ENCODE measurements at places on chromosomes 3 and 15.

DNA sequence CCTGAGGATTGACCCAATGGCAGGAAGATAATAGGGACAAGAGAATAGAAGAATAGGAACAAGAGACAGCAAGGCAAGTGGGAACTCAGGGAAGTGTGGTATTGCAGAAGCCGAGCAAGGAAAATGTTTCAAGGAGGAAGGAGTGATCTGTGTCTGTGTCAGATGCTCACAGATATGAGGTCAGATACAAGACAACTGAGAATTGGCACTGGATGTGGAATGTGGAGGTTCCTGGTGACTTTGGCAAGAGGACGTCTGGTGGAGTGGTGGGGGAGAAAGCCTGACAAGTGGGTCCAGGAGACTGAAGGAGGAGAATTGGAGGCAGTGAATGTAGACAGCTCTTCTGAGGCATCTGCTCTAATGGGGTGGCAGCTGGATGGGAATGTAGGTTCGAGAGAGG lies 24.1 kb downstream of the GYG1 start:
- DNase-seq: no peak

DNA sequence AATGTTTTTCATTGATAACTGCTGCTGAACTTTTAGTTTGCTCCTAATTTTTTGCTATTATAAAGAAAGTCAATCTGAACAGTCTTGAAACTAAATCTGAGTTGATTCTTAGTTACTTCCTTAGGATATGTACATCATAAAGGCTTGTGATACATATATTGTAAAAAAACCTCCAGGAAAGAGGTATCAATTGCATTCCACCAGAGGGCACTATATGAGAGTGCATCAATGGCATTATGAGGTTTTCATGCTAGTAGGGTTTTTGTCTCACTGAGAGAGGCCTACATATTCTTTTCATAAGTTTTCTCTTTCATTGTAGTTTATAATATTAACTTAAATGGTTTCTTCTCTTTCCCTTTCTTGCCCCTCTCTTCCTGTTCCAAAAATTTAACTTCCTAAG lies 46.9 kb downstream of the PIK3R4 start:
- DNase-seq: no peak

- DNase-seq: no peak
These were observed 43.4 kb downstream of the CD200 start for GRCh38 chr3:112376241-112376911.

DNA sequence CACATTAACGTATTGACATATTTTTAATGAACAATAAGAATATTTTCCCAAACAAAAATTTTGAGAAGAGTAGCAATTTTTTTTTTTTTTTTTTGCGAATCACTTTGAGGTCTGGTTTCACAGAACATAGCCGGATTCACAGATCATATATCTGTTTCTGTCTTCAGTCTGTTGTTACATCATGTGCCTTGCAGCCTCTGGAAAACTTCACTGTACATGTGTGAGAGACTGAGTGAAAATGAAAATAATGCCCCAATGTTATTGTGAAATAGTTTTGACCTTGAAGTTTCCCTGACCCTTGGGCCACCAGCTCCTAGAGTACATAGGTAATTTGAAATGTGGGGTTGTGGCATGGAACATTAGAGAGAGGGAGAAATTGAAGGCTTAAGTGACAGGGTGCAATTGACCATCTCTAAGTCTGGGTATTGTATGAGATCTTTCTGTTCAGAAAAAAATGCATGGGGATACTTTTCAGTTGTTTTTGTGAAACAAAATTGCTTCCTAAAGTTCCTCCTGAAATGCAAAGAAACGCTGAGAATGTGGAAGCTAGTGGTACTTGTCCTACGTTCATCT lies 14.0 kb downstream of the ITPR1 start:
- DNase-seq: no peak

DNA sequence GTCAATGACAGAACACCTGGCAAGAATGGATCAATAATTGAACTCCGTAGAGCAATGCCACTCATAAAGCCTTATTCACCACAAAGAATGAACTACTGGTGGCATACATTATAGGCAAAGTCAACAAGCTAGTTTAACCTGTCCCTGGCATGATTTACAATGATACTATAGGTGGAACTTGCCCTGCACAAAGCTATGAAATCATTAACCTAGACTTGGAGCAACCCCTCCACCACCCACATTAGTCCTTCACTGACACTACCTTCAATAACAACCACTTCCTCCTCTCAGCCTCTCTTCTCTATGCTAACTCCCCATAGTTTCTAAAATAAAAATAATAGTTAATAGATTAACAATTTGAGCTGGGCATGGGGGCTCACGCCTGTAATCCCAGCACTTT lies 54.4 kb downstream of the ACAP2 start:
- no peak for DNase-seq

DNA sequence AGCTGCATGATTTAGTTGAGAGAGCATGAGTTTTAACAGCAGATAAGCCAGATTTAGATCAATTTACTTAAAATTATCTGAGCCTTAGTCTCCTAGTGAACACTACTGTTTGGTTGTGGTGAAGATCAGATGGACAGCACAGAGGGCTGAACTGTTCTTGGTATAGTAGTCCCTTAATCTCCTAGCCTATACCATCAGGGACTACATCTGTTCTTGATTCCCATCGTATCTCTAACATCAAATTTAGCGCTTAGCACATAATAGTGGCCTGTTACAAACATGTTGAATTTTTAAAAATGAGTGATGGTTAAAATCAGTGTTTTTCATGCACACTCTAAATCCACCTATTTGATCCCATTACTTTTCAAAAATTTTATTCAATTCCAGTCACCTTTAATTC lies 507.7 kb downstream of the GRM7 start:
- no peak for DNase-seq

- DNase-seq: peak; percentile 75
These were observed 94.0 kb downstream of the GTPBP8 start for GRCh38 chr3:113084777-113085176.

GRCh38 chr15:64285871-64286270 lies 70.1 kb downstream of the CSNK1G1 start:
- no peak for DNase-seq

- peak; percentile 76 for DNase-seq
These were observed 49.7 kb upstream of the POMGNT2 start for GRCh38 chr3:43155464-43156121.

DNA sequence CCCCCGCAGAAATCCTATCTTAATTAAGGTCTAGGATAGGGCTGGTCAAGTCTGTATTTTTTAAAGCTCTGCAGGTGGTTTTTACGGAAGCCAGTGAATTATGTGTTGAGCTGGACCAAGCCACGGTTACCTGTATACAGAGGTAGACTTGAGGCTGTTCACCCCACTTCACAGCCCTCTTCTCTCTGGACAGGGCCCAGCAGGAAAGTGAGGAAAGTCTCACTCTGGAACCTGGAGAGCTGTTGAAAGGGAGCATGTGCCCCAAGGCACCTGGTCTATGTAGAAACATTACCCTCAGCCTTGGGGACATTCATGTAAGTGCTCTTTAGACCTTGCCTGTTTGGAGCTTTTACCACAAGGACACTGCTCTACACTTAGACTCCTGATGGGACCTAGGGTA lies 6.9 kb downstream of the SEMA5B start:
- no peak for DNase-seq

DNA sequence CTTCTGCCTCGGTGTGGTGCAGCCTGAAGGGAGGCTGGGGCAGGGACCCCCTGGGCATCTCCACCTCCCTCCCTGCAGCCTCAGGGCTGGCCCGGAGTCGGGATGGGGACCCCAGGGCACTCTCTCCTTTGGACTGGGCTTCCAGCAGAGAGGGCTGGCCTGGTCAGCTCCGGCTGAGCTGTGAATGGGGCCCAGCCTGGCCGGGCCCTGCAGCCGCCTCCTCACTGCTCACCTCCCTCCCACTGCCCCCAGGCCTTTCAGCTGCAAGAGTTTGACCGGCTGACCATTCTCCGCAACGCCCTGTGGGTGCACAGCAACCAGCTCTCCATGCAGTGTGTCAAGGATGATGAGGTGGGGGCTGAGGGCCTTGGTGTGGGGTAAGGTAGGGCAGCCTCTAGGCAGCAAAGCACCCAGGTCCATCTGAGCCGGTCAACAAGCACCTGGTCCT lies 36.0 kb downstream of the PSTPIP1 start:
- peak; percentile 30 for DNase-seq

DNA sequence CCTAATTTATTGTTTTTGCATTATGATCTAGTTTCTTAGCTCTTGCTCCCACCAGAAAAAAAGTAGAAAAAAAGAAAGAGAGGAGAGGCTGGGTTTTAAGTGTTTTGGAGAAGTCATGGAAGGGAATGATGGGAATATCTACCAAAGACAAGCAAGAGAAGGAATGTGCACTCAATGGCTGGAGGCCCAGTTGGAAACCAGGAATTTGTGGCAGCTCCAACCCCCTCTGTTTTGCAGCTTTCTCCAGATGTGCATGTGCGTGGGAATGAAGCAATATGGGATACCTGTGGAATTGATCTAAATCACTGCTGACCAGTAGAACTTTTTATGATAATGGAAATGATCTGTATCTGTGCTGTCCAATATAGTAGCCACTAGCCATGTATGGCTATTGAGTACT lies 27.1 kb downstream of the EIF2AK4 start:
- peak; percentile 36 for DNase-seq

- no peak for DNase-seq
These were observed 34.3 kb downstream of the U2SURP start for GRCh38 chr3:143035466-143036211.

Data from right hindlimb (tissue), 1 donor.